Activated CD4-positive, alpha-beta T cell treated with anti-CD3 and anti-CD28 coated beads, Interleukin-2, amount 10 ng/mL, durations not matched to agents 24 days and 14 days (primary cell): ENCODE measurements at places on chromosomes 7 and 10. TPM values are rescaled to one million over a fixed set of nuclear protein-coding genes. Genes with fewer than 3 reads are reported as not detected.

The PRPS1L1 gene
- not detected in 2 replicates for total RNA-seq

The NFE2L3 gene
- total RNA-seq: 67.8 and 68.7 TPM in 2 replicates

The PTPN20 gene
- 0.24 and 0.28 TPM in 2 replicates for total RNA-seq

The MSMB gene
- total RNA-seq: not detected in 2 replicates

The CTAGE4 gene
- 0.56 and 1.1 TPM in 2 replicates for total RNA-seq
